ENCODE measurements at places on chromosomes 6 and 20. TPM values are rescaled to one million over a fixed set of nuclear protein-coding genes. Genes with fewer than 3 reads are reported as not detected.

DNA sequence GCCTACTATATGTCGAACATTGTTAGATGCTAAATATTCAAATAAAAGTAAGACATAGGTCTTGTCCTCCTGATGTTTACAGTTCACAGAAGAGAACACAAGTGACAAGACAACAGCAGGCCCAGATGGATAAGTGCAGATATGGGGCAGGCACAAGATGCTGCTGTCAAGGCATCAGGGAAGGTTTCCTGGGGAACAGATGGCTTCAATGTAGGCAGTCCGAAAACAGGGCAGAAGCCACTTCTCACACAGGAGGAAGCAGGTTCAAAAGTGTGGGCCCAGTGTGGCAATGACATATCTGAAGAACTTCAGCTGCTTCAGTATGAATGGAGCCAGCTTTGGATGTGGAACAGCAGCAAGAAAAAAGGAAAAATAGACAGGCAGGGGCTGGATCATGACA lies 32.5 kb downstream of the HLA-DPB1 start:
- H3K36me3 ChIP-seq, result no peaks in the 10 kb centered on the region
- H3K27me3 ChIP-seq, result peaks cover 49% of the 10 kb centered on the region
- DNase-seq, result no peak
- H3K4me1 ChIP-seq, result no peaks in the 10 kb centered on the region

Gene DNMT3B
- 0.55 TPM for total RNA-seq

DNA sequence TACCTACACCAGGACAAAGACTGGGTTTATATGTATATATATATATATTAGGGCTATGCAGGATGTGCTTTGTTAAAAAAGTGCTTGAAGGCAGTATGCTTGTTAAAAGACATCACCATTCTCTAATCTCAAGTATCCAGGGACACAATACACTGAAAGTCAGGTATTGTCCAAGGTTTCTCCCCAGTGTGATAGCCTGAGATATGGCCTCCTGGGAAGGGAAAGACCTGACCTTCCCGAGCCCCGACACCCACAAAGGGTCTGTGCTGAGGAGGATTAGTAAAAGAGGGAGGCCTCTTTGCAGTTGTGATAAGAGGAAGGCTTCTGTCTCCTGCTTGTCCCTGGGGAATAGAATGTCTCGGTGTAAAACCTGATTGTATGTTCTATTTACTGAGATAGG lies 156.9 kb downstream of the GPX5 start:
- no peaks in the 10 kb centered on the region for H3K4me1 ChIP-seq
- no peak overlapping the region for H3K27ac ChIP-seq
- H3K4me3 ChIP-seq, result no peak overlapping the region
- H3K27me3 ChIP-seq, result peaks cover 93% of the 10 kb centered on the region
- H3K36me3 ChIP-seq, result no peaks in the 10 kb centered on the region

DNA sequence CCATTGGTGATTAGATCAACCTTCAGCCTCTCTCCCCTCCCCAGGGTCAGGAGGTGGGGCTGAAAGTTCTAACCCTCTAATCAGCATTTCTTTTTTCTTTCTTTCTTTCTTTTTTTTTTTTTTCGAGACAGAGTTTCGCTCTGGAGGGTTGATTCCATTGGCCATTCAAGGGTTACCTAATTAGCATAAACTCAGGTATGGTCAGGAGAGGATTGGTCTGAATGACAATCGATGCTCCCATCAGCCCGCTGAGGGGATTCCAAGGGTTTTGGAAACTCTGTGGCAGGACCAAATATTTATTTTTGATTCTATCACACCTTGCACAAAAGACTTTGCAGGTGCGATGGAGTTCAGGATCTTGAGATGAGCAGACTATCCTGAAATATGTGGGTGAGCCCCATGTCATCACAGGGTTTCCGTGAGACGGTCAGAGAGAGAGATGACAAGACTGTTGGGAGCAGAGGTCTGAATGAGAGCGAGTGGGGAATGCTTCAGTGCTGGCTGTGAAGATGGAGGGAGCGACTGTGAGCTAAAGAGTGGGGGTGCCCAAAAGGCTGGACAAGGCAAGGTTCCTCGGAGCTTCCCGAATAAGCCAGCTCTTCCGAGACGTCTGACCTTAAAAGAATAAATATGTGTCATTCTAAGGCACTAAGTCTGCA lies 107.1 kb downstream of the BMP7 start:
- no peak overlapping the region for H3K27ac ChIP-seq
- H3K36me3 ChIP-seq, result no peaks in the 10 kb centered on the region

- peaks cover 3% of the 10 kb centered on the region for H3K4me1 ChIP-seq
- DNase-seq, result no peak
- H3K27me3 ChIP-seq, result no peaks in the 10 kb centered on the region
- no peak overlapping the region for H3K4me3 ChIP-seq
- peaks cover 39% of the 10 kb centered on the region for H3K36me3 ChIP-seq
These were observed 45.0 kb upstream of the KIF25 start for GRCh38 chr6:167952512-167952859.

DNA sequence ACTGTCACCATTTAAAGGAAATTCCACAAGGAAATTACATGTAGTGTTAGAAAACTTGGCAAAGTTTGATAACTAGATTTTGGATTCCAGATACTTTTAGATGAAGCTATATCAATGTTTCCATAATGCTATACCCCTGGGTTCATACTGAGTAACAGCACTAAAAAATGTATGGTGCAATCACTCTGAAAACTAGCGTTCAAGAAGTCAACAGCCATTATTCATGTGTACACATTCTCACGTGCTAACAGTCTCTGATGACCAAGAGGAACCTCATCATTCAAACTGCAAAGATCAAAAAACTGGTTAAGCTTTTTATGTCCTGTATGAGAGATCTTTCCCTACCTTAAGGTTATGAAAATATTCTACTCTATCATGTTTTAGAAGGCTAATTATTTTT lies 197.6 kb downstream of the GMDS start:
- no peaks in the 10 kb centered on the region for H3K4me1 ChIP-seq
- H3K4me3 ChIP-seq, result no peak overlapping the region
- H3K36me3 ChIP-seq, result no peaks in the 10 kb centered on the region
- H3K27ac ChIP-seq, result no peak overlapping the region
- no peak for DNase-seq

DNA sequence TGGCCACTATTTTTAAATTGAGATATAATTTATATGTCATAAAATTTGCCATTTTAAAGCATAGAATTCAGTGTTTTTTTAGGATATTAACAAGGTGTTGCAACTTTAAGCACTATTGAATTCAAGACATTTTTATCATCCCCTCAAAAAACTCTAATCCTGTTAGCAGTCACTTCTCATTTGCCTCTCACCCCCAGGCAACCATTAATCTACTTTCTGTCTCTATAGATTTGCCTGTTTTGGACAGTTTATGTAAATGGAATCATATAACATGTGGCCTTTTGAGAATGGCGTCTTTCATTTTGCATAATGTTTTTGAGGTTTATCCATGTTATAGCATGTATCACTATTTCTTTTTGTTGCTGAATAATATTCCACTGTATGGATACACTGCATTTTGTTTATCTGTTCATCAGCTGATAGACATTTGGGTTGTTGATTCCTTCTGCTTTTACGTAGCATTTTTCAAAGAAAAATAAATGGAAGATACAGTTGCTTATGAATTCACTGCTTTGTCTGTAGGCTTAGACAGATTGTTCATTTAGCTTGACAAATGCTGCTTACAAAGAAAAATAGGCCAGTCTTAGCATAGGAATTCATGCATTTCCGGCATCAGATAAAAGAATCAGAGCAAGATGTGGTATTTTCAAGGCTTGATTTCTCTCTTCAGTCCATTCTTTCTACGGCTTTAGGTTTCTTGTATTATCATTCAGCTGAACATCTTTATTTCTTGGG lies 52.9 kb downstream of the STK4 start:
- H3K4me1 ChIP-seq, result peaks cover 44% of the 10 kb centered on the region
- H3K36me3 ChIP-seq, result no peaks in the 10 kb centered on the region
- no peak for DNase-seq
- H3K4me3 ChIP-seq, result no peak overlapping the region

DNA sequence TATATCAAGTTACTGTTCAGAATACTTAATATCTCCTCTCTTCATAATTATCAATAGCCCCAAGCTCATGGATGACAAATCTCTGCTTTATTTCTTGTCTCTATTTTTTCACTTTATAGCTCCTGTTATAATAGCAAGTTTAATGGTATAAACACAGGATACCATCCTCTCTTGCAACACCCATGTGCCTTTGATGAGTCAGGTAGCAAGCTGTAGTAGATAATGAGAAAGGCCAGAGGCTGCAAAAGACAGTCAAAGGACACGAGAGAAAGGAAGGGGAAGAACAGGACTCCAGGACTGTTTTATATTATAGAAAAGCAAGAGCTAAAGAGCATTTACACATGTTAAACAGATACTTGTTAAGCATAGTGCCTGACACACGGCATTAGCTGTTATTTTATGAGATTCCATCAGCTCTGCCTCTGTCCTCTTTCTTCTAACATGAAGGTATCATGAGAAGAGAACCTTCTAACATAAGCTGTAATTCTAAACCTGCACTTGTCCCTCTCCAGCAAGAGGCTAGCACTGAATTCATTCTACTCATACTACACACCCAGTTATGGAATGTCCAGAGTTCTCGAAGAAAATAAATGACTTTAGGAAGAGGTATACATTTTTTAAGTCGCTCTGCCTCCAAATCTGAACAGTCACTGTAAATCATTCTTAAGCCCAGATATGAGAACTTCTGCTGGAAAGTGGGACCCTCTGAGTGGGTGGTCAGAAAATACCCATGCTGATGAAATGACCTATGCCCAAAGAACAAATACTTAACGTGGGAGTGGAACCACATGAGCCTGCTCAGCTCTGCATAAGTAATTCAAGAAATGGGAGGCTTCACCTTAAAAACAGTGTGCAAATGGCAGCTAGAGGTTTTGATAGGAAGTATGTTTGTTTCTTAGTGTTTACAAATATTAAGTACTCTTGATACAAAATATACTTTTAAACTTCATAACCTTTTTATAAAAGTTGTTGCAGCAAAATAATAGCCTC lies 45.0 kb downstream of the NT5E start:
- no peak overlapping the region for H3K27ac ChIP-seq
- DNase-seq, result no peak
- no peaks in the 10 kb centered on the region for H3K36me3 ChIP-seq
- H3K4me1 ChIP-seq, result no peaks in the 10 kb centered on the region
- no peaks in the 10 kb centered on the region for H3K27me3 ChIP-seq

DNA sequence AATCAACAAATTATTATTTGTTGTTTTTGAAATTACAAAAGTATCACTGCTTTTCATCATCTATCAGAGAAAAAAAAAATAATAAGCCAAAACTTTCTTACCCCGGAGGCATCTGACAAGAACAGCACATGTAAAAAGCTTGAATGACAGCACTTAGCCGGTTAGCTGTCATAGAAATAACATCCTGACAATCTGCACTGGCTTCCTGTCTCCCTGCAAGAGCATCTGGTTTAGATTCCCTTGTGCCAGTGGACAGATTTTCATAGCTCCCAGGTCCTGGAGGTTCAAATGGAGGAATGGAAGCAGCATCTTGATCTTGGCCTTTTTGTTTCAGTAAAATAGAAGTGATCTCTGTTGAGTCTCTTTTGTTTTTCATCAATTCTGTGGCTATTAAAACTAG lies 74.8 kb downstream of the HACE1 start:
- H3K4me1 ChIP-seq, result no peaks in the 10 kb centered on the region
- no peak overlapping the region for H3K4me3 ChIP-seq
- no peak for DNase-seq
- no peak overlapping the region for H3K27ac ChIP-seq
- H3K27me3 ChIP-seq, result no peaks in the 10 kb centered on the region

Gene MOXD1
- 16.3 TPM for total RNA-seq

GRCh38 chr6:36593569-36594028 lies 563 bp upstream of the SRSF3 start:
- H3K27me3 ChIP-seq, result no peaks in the 10 kb centered on the region
- H3K4me1 ChIP-seq, result peaks cover 15% of the 10 kb centered on the region
- no peak overlapping the region for H3K4me3 ChIP-seq
- H3K27ac ChIP-seq, result peak overlapping the region; percentile 98

- H3K27me3 ChIP-seq, result no peaks in the 10 kb centered on the region
- no peak overlapping the region for H3K4me3 ChIP-seq
- H3K27ac ChIP-seq, result peak overlapping the region; percentile 35
- no peaks in the 10 kb centered on the region for H3K36me3 ChIP-seq
These were observed 138.4 kb upstream of the STXBP5 start for GRCh38 chr6:147065786-147066185.

GRCh38 chr6:134247231-134247833 lies 70.6 kb downstream of the SGK1 start:
- no peaks in the 10 kb centered on the region for H3K27me3 ChIP-seq
- DNase-seq, result peak; percentile 19
- no peaks in the 10 kb centered on the region for H3K4me1 ChIP-seq
- H3K27ac ChIP-seq, result no peak overlapping the region
- H3K36me3 ChIP-seq, result no peaks in the 10 kb centered on the region
- H3K4me3 ChIP-seq, result no peak overlapping the region

DNA sequence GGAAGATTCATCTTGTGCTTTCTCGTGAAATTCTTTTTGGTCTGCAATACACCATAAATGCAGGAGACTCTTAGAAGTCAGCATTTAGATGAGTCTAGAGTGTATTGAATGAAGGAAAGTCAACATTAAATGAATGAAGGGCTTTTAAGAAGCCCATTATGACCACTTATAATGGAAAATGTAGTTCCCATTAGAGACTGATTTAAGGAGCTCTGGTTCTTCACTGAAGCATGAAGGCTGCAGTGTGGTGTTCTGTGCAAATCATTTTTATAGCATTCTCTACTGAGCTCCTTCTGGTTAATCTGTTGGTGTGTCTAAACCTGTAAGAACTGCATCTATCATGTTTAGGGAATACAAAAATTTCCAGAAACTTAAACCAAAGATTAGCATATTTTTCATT lies 19.7 kb downstream of the NCOA7 start:
- no peak overlapping the region for H3K27ac ChIP-seq
- peaks cover 31% of the 10 kb centered on the region for H3K4me1 ChIP-seq
- no peaks in the 10 kb centered on the region for H3K36me3 ChIP-seq
- DNase-seq, result no peak
- no peak overlapping the region for H3K4me3 ChIP-seq
- H3K27me3 ChIP-seq, result no peaks in the 10 kb centered on the region

DNA sequence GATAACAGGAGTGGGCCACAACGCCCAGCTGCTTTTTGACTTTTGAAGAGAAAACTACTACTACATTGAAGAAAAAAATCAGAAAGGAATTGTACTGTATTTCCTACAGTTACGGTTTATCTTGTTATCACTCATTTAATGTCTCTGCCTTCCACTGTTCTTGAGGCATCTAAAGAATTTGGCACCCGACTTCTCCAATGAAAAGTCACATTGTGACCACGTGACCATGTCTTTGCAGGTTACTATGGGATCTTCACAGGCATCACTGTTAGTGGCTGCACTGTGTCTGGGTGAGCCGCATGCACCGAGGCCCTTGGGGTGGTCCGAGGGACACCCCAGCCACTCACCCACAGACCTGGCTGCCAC lies 26.8 kb downstream of the RRBP1 start:
- no peaks in the 10 kb centered on the region for H3K27me3 ChIP-seq
- DNase-seq, result no peak
- H3K4me1 ChIP-seq, result peaks cover 31% of the 10 kb centered on the region

Gene ARMH2
- total RNA-seq, result not detected

DNA sequence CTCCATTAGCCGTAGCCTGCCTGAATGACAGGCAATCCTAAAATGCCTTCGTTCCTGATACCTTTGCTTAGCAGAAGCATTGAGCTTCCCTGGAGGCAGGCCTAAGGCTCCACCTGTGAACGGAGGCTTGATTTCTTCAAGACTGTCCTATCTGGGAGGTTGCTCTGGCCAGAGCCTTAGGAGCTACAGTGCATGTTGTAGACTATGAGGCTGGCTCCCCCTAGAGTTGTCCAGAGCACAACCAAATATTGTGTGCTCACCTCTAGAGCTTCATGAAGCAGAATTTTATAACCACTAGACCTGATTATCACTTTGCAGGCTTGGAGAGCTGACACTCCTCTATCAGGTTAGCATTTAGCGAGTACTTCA lies 217.8 kb downstream of the MAFB start:
- peak; percentile 22 for DNase-seq
- H3K36me3 ChIP-seq, result no peaks in the 10 kb centered on the region
- peak overlapping the region; percentile 32 for H3K27ac ChIP-seq
- H3K4me3 ChIP-seq, result no peak overlapping the region
- no peaks in the 10 kb centered on the region for H3K4me1 ChIP-seq
